ENCODE measurements at places on chromosomes 3 and 15.
A peak's percentile ranks its signal among the peaks of the same experiment; 100 is the strongest.

- DNase-seq, result no peak
Observed at GRCh38 chr3:28068342-28068741, 173.1 kb upstream of the CMC1 start.

DNA sequence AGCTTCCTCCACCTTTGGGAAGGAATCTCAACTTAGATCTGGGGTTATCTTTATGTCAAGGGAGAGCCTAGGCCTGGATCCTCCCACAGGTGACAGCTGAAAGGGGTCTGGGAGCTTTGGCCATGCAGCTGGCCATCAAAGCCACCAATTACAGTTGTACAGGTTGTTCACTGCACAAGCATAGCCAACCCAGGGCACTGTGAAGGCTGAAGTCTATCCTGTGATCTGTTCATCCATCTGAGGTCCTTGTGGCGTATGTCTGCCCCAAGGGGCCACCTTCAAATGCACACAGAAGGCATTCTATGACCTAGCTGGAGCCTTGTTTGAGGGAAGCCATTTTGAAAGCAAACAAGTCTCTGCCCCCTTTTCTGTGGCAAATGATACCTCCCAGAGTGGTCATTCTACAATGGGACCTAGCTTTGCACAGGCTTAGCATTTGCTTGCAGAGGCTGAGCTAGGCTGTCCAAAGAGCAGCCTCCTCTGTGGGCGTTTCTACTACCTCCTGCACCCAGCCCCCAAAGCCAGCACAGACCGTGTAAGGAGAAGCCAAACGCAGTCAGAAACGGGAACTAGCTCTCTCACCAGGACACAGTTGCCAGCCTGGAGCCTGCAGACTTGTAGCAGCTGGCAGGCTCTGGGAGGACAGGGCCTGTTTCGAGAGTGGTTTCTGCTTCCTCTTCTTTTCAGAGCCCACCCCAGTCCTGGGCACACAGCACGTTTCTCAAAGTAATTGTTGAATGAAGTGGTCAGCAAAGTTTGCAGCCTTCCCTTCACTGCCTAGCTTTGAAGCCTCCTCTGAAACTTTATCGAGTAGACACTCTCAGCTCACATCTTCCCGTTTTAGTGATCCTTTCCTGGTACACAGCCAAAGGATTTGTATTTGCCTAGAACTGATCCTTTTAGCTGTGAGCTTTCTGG is 157.3 kb upstream of the SMAD3 start:
- DNase-seq, result no peak

DNA sequence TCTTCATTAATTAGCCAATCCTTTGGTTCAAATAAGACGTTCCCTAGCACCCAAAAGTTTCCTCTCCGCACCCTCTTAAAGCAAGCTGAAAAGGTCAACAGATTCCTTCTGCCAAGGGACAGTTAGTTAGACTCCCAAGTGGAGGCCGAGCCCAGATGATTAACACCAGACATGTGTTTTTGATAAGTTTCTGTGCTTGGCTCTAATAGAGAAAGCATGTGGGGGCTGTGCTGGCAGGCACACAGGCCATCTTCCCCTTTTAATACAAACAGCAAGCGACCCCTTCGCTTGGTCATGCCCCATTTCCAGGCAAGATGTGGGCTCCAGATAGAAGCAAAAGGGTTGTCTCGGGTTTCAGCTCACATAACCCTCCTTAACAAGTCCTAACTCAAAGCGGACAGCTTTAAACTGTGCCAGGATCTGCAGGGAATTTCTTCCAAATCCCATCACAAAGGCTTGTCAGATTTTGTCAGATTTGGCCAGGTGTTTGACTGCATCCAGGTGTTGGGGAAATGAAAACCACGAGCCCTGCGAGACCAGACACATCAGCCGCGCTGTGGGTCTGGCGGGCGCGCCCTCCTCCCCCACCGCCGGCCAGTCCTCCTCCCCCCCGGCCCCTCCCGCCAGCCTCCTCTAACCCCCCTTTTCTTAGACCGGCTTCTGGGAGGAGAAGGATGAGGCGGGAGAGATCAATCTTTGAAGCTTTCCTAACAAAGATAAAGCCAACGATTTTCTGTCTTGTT is 3.3 kb downstream of the HES1 start:
- DNase-seq, result no peak

DNA sequence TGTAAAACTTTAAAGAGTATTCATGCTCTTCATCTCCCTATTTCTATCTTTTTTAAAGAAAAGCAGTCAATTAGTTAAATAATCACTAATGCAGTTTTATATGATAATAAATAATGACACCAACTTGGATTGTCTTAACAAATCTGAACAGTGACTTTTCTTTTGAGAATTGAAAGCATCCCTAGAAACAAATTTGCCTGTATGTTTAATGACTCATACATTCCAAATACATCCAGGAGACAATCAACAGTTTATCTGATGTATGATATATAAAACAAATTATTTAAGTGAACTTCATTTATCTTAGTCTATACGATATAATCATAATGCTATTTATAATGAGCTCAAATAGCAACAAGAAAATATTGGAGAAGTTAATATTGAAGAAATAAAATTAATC is 78.0 kb downstream of the ALCAM start:
- DNase-seq, result no peak

DNA sequence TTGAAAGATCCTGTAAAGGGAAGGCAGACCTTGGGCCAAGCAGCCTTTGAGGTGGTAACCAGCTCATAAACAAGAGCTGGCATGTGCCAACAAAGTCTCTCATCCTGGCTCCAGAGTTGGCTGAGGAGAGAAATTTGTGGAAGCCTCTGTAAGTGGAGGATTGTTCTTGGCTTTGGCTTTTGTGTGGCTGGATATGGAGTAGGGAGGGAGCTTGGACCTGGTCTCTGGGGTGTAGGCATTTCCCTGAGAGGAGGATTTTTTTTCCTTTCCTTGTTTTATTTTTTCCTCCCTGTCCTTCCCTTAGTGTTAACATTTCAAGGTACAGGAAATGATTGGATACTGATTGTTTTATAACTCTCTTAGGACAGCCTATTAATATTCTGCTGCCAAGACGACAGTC is 60.8 kb downstream of the ZNF609 start:
- DNase-seq, result no peak

GRCh38 chr3:162525771-162526170 is 1029.2 kb downstream of the OTOL1 start:
- DNase-seq, result no peak

GRCh38 chr3:19702416-19703078 is 231.5 kb downstream of the EFHB start:
- DNase-seq, result no peak

- DNase-seq, result no peak
Observed at GRCh38 chr15:56929399-56929798, 11.0 kb downstream of the TCF12 start.

DNA sequence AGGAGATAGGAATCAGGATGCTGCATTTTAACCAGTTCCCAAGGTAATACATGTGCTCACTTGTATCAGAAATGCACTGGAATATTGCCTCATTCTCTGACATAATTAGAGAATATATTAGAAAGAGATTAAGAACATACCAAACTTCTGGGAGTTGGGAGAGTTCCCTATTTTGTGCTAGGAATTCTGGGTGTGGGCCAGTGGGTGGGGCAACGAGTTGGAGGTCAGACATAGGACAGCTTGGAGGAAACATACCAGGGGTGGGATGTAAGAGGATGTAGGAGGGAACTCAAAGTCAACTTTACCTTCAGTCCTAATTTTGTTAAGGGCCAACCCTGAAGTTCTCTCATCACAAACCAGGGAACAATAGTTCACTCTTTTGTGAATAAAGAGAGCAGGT is 83.6 kb downstream of the SLC7A14 start:
- DNase-seq, result peak; percentile 51

DNA sequence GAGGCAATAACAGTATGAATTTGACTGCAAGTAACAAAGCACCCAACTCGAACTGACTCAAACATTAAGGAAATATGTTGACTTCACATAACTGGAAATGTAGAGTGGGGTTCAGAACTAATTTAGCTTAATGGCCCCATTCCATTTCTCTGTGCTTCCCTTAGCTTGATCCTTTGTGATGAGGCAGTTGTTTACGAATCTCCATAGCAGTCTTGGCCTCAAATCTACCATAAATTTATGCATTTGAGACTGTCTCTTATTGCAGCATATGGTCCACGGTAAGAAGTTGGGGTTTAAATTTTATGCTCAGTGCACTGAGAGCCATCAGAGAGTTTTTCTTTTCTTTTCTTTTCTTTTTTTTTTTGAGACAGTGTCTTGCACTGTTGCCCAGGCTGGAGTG is 148.7 kb upstream of the POU1F1 start:
- DNase-seq, result no peak

DNA sequence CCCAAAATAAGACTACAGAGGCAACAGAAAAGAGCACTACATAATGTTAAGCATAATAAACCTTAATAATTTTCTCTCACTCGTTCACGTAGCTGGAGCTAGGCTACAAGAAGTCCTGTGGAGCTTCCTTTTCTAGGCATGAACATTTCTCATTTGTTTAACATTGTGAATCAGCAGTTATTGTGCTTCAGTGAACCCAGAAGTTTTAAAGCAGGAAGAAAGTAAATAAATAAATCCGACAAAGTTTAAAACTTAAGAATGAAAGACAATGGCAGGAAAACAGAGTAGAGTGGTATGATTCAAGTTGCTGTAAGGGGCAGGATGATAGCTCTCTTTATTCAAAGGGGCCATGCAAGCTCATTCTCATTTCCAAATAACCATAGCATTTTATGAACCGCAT is 191.8 kb downstream of the LSAMP start:
- DNase-seq, result no peak

- no peak for DNase-seq
Observed at GRCh38 chr3:195704433-195704999, 16.3 kb upstream of the MUC20 start.

DNA sequence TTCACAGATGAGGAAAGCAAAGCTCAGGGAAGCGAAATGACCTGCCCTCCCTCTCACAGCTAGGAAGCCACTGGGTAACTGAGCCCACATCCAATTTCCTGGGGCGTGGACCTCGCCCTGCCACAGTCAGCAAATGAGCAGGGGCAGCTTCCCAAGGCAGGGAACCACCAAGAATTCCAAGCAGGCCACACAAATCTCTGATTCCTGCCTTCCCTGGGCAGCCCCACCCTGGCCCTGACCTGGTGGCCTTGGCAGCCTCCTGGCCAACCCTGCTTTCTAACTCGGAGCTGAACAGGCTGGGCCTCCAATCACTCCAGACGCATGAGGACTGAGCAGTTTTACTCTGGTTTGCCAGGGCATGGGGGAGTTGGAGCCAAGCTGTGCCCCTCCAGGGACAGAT is 203.7 kb upstream of the TLE3 start:
- DNase-seq, result no peak

- DNase-seq, result no peak
Observed at GRCh38 chr15:53827355-53827754, 67.9 kb upstream of the WDR72 start.

- DNase-seq, result no peak
Observed at GRCh38 chr15:66927201-66928077, 138.0 kb upstream of the SMAD3 start.

GRCh38 chr3:120172070-120172469 is 77.8 kb upstream of the GSK3B start:
- no peak for DNase-seq

- no peak for DNase-seq
Observed at GRCh38 chr15:56492791-56493555, 28.0 kb upstream of the MNS1 start.

DNA sequence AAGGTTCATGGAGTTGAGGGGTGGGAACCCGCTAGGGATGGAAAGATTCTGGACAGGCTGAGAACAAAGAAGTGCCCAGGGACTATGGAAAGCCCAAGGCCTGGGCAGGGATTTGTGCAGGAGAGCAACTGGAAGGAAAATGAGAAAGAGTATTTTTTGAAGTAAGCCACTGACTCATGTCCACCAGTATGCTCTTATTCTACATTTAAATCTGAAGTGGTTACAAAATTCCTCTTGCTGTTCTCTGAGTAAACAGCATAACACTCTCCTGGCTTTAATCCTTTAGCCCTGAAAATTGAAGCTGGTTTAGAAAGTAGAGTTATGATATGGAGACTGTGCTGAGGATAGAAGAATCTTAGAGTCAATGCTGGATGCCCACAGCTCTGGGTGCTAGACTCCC is 165.2 kb downstream of the ISL2 start:
- DNase-seq, result no peak

GRCh38 chr3:29901097-29901496 is 620.2 kb downstream of the RBMS3 start:
- no peak for DNase-seq

DNA sequence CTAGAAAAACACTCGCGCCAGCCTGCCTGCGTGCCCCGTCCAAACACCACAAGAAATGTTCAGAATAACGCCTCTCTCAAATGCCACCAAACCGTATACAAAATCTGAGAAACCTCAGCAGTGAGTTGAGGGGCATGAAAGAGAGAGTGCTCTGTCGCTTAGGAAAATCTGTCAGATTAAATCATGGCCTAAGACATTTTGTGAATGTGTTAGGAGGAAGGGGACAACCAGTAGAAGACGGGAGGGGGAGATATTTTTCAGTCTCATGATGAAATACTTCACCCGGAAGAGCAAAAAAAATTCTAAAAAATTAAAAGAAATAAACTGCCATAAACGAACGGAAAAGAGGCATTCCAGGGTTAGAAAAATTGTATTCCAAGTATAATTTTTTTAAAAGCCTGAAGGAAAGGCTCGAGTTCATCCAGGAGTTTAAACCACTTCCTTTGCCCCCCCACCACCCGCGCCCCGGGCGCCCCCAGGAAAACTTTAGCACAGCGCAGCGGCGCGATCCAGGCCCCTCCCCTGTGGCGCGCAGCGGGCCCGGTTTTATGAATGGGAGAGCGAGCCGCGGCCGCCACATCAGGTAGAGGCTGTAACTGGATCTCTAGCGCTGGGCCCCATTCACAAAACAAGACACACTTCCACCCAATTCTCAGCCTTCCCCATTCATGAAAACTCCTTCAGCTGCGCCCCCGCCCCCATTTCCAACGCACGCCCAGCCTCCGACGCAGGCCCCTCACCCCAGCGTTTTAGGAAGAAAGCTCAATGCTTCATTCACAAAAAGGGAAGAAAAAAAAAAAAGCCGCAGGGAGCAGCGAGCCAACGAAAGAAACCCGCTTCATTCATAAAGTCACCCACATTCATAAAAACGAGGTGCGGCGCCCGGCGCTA is 1.4 kb downstream of the ETV5 start:
- DNase-seq, result peak; percentile 51

GRCh38 chr3:89414270-89414669 is 306.8 kb downstream of the EPHA3 start:
- DNase-seq, result no peak

GRCh38 chr3:119559441-119559963 is at the start of gene CD80:
CD80 (minus strand) TSS chr3:119559614; CDS start chr3:119557728, 1,886 bp downstream.
- no peak for DNase-seq

DNA sequence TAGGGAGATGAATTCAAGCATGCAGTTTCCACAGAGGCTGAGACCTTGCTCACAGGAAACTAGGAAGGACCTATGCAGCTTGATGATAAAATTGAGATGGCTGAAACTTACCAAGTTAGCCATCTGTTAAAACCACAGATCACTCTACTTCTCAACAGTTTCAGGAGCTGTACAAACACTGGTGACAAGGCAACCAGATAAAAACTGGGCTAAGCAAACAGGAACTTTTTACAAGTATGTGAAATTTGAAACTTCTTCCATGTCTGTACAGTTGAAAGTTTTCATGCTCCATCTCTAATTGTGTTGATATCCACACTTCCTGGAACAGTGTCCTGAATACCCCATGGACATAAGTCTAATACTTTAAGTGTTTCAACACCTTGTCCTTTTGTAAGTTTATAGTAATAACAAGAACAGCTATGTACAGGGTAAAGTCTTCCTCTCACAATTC is 78.2 kb downstream of the FAIM start:
- no peak for DNase-seq

- peak; percentile 54 for DNase-seq
Observed at GRCh38 chr3:50259432-50260026, 9.4 kb upstream of the SEMA3B start.

All from ovary (tissue), 10 donors.